ENCODE measurements at places on chromosomes 13 and 19. TPM values are rescaled to one million over a fixed set of nuclear protein-coding genes. Genes with fewer than 3 reads are reported as not detected.

SIGLEC8 gene
- total RNA-seq = not detected

TTC9B gene
- total RNA-seq = not detected

GJB2 gene
- 0.17 TPM for total RNA-seq

ZNF581 gene
- 15.1 TPM for total RNA-seq

TGFBR3L gene
- 5.6 TPM for total RNA-seq
